ENCODE measurements at places on chromosomes 16 and 17.

GRCh38 chr17:69581061-69581961, 166.8 kb downstream of the MAP2K6 start:
- DNase-seq: no peak

DNA sequence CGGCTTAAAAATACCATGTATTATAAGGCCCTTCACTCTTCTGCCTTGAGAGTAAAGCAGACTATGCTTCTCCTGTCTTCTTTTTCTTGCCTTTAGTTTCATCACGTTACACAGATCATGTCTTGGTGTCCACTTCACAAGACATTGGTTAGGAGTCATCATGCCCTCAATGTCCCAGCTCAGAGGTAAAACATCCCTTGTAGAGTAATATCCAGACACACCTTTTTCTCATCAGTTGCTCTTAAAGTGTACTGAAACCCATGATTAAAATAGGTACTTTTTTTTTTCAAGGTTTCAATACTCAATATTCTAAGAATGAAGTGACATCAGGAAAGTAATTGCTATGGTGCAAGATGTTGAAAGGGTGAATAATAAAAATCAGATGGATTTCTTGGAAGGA, 267.8 kb downstream of the PMP22 start:
- no peak for DNase-seq

DNA sequence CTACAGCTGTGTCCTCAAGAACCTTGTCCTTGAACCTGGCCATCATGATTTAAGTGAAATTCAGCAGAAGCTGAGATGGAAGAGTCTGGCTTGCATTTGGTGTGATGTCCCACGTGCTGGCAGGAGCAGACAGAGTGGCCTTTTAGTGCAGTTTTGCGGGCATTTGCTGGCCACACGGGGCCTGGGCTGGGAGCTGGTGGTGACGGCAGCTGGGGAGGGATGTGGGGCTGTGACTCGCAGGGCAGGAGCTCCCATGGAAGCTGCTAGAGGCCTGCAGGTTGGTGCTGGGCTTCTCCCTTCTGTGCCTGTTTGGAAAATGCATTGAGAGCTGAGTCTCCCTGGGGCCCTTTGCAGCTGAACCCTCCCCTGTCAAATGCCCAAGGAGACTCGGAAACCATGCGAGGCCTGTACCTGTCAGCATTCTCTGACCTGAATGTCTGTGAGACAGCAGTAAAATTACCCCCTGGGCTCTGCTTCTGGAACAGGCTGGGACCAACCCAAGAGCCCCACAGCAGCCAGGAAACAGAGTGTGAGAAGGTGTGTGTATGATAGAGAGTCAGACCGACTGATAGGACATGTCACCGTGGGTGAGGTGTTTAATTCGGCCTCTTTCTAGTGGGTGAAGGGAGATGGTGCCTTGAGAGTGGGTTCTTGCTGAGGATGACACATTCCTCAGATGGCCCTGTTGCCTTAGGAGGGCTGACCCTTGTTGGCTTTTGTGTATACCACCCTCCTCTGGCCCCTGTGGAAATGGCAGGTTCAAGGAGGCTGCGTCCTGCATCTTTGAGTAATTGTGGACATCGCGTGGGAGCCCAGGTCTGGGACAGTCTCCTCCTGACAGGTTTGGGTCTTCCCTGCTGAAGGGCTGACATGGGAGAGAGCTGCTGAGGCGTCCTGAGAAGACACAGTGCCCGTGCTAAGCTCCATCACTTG, 145.5 kb downstream of the MSI2 start:
- DNase-seq: no peak

GRCh38 chr17:81271226-81271625, 23.9 kb downstream of the SLC38A10 start:
- DNase-seq: no peak

- no peak for DNase-seq
Measured at GRCh38 chr17:46984341-46984740, 5.3 kb upstream of the RPRML start.

GRCh38 chr16:86882586-86883280, 304.4 kb downstream of the FOXL1 start:
- DNase-seq: no peak

DNA sequence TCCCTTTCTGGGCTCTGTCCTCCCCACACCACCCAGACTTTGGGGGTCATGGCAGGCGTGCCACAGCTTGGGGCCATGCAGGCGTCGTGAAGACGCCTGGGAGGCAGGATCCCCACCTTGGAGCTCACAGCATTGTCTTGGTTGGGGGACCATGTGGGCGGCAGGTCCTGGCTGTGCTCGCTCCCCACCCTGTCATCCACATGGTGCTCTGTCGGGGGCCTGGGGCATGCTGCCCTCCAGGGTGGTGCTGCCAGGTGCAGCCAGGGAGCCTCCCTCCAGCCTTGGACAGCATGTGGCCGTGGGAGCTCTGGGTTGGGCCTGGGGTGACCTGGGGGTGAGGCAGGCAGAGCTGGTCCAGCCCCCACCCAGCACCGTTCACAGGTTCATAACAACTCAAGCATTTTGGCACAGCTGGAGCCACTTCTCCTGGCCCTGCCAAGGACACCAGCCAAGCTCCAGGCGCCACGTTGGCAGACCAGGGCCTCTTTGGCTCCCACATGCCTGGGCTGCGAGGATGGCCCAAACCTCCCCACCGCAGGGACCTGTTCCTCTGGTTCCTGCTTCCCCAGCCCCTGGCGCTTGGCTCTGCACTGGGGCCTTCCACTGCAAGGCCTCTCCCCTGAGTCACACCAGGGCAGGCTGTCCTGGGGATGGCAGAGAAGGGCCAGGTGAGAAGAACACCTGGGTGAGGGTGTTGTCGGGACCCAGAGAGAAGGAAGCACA, 15.1 kb upstream of the ATP6V0C start:
- DNase-seq: no peak
